ENCODE measurements at places on chromosomes 3 and 15.

GRCh38 chr15:64138331-64138941 is 13.1 kb upstream of the SNX22 start:
- no peak for DNase-seq

GRCh38 chr15:57680021-57680420 is 26.5 kb upstream of the POLR2M start:
- no peak for DNase-seq

GRCh38 chr15:94400526-94401298 is 169.4 kb downstream of the MCTP2 start:
- DNase-seq = no peak

DNA sequence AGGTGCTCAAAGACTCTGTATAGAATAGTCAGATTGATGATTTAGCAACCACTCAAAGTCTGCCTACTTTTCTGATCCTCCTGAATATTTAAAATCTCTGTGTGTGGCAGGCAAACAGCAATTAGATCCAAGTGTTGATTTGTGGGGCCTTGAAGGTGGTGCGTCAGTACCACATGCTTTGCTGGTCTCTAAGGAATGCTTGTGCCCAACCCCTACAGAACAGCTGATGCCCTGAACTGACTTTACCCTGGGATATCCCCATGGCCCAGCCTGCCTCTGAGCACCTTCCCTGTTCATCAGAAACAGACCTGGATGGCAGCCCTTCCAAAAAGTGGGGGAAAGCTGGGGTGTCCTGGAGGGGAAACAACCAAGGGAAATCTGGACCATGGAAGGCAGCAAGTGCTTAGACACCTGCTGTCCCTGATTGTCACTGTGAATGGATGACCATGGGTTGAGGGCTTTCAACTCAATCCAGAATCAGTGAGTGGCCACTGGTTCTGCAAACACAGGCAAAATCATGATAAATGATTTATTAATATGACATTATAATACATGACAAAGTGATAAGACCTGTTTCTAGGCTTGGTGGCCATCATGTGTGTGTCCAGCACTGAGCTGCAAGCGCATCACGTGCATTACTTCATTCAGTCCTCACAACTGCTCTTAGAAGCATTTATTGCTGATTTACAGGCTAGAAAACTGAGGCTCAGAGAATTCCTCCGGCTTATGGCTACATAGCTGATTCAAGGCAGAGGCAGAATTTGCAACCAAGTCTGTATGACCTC is 76.1 kb upstream of the TPM1 start:
- no peak for DNase-seq

GRCh38 chr3:111811811-111812210 is 47.3 kb upstream of the PHLDB2 start:
- DNase-seq = no peak

GRCh38 chr3:42706721-42707619 is 4.4 kb upstream of the HHATL start:
- no peak for DNase-seq

DNA sequence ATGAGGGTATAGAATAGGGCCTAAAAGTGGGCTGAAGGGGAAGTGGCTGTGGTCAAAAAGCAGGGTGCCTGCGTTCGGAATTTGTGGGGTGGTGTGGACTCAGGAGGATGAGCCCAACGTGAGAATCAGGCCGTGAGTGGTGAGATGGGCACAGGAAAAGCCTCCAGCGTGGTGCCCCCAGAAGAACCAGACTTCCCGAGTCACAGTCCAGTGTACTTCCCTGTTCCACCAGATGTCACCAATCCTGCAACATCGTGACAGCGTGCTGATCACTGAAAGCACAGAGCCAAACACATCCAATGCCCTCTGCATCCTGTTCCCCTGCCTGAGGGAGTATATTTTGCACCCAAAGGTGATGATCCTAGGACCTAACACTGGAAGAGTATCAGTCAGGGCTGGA is 20.8 kb upstream of the ACAN start:
- no peak for DNase-seq

DNA sequence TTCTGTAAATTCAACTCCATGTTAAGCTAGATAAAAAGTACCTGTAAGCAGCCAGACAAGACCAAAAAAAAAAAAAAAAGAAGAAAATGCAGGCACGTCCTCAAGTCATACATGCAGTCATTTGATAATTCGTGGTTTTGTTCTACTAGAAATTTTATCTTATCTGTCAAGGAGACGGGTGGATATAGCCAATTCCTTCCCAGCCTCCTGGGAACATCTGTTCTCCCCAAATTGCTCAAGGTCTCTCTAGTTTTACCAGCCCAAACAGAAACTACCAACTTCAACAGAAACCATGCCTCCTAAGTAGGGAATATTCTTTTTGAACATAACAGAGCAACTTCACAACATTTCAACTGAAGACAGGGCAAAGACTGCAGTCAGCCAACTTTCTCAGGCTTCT is 19.5 kb downstream of the RYK start:
- DNase-seq = no peak

DNA sequence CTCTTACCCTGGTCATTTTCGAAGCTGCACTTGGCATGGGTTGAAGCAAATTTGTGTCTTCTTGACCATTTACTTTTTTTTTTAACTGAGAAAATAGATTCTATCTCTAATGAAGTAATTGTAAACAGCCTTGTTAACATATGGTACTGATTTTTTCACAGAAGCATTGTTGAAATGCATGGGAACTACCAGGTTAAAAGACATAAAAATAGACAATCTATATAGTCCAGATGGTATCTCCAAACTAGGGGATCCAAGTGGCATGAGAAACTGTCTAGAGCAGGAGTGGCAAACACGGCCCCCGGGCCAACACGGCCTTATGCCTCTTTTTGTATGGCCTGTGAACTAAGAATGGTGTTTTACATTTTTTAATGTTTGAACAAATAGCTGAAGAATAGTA is 41.9 kb downstream of the CACNA1D start:
- no peak for DNase-seq

GRCh38 chr3:30908456-30909037 is 14.1 kb upstream of the GADL1 start:
- DNase-seq = no peak

DNA sequence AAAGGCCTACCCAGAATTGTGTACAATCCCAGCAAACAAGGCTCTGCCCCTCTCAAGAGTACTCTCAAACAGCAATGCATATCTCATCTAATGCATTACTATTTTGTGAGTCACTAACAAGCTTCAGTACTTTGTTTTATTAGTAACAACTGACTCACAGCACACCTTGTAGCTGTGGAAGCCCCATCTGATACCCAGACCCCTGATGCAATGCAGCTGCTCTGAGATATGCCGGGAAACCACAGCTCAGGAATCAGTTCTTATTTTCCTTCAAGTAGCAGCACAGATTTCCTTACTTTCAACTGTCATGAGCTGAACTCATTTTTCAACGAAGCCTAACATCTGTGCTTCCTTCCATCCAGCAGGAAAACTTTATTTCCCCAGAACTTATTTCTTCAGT is 37.8 kb downstream of the CCNL1 start:
- DNase-seq = peak; percentile 81

- no peak for DNase-seq
Measured at GRCh38 chr15:88714782-88715372, 76.1 kb downstream of the ISG20 start.

DNA sequence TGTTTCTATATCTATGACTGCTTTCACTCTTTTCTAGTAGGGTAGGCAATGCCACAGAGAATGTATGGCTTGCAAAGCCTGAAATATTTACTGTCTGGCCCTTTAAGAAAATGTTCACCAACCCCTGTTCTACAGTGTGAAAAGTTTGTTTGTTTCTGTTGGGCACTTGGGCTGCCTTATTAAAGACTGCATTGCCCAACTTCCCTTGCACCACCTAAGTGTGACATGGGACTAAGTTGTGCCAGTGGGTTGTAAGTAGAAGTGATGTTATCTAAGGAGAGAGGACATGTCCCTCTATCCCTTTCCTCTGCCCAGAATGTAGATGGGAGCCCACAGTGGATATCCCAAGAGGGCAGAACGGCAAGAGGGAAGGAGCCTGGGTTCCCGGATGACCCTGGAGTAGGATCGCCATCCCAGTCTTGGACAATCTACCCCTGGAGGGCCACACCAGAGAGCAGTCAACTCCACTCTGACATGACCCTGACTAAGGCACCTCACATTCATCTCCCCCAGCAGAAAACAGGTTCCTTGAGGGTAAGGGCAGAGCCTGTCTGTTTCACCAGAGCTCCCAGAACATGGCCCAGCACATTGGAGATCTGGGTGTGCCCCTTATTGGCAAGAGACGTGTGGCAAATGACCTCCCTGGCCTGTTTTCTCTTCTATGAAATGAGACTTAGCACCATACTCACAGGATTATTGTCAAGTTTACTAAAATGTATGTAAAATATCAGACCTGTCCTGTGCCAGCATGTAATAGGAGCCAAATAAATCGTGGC is 138.8 kb downstream of the SMAD6 start:
- DNase-seq = no peak

DNA sequence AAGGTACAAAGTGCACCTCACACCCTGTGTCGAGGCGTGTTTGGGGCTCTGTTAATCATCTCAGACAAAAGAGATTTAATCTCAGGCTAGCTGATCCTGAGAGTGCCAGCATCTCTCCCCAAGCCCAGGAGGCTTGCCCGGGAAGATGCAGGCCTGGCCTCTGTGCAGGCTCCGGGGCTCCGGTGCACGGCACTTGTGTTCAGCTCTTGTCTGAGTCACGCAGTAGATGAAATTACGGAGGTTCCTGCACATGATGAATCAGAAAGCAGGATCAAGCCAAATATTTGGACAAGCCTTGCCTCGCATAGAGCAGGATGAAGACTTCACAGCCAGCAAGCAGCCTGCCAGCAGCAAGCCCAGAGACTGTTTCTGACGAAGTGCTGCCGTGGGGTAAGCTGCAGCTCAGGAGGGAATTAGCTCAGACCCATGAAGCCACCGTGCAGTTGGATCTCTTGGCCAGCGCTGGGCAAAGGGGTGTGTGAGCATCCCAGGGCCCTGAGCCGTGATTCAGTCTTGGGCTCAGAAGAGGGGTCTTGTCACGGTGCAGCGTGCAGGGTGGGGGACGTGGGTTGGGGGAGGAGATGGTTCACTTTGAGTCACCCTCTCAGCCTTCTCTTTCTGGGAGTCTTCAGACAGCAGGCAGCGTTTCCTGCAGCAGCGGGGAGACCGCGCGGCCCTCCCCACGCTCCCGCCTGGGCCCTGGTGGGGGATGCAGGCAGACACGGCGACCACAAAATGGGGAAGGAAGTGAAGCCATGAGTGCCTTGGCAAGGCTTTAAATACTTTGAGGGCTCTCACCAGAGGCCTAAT is 89.2 kb upstream of the MEF2A start:
- DNase-seq = no peak

GRCh38 chr15:77644543-77645247 is 12.0 kb upstream of the LINGO1 start:
- DNase-seq = no peak

DNA sequence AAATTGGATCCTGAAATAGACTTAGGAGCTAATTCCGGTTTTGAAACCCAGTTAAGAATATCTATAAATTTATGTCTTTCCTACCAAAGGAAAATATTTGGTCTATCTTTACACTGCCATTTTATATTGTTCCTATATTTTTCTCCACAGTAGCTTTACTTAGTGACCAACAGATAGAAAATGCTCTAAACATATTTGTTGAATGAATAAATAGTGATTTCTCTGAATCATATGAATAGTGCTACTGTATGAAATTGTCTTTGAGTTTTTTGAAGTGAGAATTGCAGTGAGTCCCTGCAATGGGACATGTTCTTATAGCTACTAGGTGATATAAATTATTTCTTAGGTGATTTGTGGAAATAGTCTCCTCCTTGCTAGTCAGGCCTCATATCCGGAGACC is 18.5 kb upstream of the EID1 start:
- DNase-seq = no peak

- DNase-seq = no peak
Measured at GRCh38 chr3:49492969-49493368, 22.9 kb downstream of the DAG1 start.

- DNase-seq = no peak
Measured at GRCh38 chr3:8573342-8573926, 71.2 kb downstream of the SSUH2 start.

DNA sequence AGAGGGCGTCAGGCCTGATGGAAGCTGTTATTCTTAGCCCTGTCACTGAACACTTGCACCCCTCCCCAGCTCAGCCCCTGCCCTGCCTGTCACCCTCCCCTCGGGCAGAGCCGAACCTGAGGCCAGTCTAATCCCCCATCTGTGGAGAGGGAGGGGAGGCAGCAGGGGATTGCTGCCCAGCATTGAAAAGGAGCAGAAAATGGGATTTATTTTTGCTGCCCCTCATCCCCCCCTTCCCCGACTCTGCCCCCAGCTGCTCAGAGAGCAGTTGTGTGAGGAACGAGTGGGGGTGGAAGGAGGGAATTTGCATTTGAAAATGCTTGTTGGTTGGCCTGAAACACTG is 71.6 kb downstream of the EPHB3 start:
- DNase-seq = no peak

GRCh38 chr15:68209735-68210408 is 4.7 kb upstream of the CALML4 start:
- DNase-seq = no peak

DNA sequence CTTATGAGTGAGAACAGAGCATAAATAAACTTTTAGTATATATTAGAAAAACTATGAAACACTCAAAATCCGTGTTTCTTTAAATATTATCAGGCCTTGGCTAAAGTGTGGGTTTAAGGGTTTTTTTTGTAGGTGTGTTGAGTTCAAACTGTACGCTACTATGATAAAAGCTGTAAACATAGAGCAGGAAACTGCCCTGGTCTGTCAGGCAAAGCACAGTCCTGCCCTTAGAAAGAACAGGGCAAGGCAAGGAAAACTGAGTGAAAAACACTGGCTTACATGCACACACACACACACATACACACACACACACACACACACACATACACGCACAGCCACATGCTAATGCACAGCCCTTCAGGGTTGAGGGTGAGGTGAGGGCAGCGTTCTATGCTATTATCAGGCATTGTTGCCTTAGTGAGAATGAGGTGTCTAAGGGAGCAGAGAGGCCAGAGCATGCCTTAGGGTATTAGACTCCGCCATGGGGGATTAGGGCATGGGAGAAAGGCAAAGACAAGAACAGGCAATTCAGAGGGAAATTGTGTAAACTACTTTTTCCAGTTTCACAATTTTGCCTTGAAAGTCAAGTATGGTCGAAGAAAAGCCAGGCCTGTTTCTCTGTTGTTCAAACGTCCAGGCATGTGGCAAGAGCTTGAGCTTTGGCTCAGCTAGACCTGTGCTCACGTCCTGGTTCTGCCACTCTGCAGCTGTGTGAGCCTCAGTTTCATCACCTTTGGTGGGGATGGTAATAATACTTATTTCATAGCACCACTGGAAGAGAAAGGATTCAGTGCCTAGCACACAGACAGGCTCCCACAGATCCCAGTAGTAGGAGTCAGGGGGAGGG is 36.3 kb upstream of the TPM1 start:
- DNase-seq = no peak
